Activated CD4-positive, alpha-beta T cell treated with anti-CD3 and anti-CD28 coated beads, Interleukin-2, amount 50 U/mL, for 16 hours (primary cell): ENCODE measurements at places on chromosomes 13 and 19.
A peak's percentile ranks its signal among the peaks of the same experiment; 100 is the strongest.

GRCh38 chr19:52622261-52622660 lies 15.9 kb downstream of the ZNF83 start:
- no peak for DNase-seq

DNA sequence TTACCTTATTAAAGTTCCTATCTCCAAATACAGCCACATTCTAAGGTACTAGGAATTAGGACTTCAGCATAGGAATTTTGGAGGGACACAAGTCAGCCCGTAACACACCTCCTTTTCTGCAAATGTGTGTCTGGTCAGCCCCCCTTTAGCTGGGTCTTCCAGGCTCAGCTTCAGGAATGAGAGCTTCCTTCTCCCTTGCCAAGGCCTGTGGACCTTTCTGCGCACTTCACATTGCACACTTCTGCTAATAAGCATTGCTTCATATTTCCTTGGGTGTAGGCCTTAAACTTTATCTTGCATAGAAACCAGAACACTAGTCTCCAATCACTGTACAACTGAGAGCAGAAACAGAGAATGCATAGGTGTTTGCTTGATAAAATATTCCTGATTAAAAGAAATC lies 4.5 kb upstream of the STK24 start:
- DNase-seq = no peak

GRCh38 chr19:40688309-40688708 lies 2.1 kb downstream of the NUMBL start:
- DNase-seq = no peak

DNA sequence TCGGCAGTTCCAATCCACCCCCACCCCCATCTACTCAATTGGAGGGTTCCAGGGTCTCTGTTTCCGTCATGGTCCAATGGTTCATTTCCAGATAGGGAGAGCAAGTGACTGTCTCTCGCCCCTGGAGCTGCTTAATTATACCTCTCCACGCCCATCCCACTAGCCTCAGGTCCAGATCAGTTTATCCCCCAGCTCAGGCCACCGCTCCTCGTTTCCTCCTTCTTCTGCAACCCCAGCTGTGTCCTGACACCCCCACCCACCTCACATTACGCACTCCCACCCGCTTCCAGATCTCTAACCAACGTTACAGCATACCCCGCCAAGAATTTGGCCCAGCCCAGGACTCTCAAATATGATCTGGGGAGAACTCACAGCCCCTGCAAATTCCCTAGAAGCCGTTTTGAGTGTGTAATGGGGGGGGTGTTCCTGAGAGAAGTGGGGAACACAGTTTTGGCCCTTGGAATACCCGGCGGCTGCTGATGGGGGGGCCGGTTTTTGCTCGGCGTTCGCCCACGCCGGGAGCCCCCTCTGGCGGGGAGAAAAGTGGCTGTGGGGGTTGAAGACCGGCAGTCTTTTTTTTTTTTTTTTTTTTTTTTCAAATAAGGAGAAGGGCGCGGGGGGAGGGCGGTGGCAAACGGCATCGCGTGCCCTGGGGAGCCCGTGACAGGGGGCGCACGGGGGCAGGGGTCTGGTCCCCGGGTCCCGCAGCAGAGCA lies 1.7 kb upstream of the PDE4A start:
- no peak for DNase-seq

DNA sequence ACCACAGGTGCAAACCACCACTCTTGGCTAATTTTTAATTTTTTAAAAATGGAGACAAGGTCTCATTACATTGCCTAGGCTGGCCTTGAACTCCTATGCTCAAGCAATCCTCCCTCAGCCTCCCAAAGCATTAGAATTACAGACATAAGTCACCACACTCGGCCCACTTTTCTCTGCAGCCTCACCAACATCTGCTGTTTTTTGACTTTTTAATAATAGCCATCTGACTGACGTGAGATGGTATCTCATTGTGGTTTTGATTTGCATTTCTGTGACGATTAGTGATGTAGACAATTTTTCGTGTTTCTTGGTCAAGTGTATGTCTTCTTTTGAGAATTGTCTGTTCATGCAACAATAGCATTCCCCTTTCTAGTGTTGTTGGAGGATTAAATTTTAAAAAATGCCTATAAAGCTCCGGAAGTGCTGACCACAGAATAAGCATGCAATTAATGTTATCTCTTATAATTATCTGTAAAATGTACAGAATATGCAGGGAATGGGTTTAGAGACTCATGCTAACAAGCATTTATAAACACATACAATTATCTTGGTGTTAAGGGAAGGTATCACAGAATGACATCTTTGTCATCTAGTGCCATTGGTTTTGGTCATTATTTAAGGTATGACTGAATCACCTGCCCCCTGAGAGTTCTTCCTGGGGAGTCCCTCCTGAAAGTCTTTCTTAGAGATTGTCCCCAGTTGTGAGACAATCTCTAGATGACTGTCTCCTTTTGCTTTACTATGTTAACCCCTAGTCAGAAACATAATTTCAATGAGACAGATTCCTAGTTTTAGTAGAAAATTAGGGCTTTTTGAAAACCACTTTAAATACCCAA lies 118.5 kb upstream of the SERTM1 start:
- no peak for DNase-seq

- no peak for DNase-seq
Measured at GRCh38 chr13:39892721-39893685, 237.5 kb downstream of the COG6 start.

DNA sequence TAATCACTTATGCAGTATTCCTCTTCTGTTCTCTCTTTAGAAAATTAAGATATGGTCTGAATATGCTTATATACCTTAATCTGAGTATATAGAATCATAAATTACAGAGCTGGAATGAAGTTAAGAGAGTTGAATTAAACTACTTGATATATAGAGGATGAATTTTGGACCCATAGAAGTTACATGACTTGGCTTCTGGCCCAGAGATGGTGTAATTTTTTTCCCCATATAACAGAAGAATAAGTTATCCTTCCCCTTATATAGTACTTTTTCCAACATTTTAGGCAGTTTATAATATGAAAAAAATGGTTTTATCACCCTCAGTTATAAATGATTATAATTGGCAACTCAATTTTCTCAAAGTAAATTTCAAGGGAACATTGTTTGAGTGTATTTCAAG lies 616.3 kb downstream of the TBC1D4 start:
- no peak for DNase-seq

GRCh38 chr19:33767898-33768413 lies 28.7 kb upstream of the KCTD15 start:
- DNase-seq = peak; percentile 10

- DNase-seq = no peak
Measured at GRCh38 chr13:29861694-29862110, 11.3 kb upstream of the UBL3 start.

- DNase-seq = no peak
Measured at GRCh38 chr13:76654263-76654662, 231.9 kb downstream of the KCTD12 start.

GRCh38 chr13:31213651-31214289 lies 14.0 kb downstream of the B3GLCT start:
- no peak for DNase-seq

GRCh38 chr19:29603308-29603707 lies 2.8 kb upstream of the POP4 start:
- no peak for DNase-seq

GRCh38 chr19:18396471-18397241 lies 766 bp downstream of the LRRC25 start:
- DNase-seq = no peak

DNA sequence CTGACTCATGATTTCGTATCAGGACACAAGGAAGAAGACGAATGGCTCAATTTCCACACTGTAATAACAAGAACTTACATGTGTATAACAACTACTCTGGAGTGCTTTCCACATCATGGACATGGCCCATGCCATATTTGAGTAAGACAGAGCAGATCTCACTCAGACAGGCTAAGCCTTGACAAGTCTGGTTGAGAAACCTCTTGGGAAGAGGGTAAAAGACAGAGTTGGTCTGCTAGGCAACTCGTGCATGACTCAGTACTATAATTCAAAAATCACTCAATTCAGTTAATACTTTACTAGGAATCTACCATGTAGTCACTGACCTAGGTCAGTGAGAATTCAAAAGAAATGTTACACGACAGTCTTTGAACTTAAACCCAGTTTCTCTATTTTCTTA lies 5.7 kb upstream of the THSD1 start:
- peak; percentile 65 for DNase-seq

- DNase-seq = no peak
Measured at GRCh38 chr19:19122902-19123301, 15.4 kb downstream of the TMEM161A start.

DNA sequence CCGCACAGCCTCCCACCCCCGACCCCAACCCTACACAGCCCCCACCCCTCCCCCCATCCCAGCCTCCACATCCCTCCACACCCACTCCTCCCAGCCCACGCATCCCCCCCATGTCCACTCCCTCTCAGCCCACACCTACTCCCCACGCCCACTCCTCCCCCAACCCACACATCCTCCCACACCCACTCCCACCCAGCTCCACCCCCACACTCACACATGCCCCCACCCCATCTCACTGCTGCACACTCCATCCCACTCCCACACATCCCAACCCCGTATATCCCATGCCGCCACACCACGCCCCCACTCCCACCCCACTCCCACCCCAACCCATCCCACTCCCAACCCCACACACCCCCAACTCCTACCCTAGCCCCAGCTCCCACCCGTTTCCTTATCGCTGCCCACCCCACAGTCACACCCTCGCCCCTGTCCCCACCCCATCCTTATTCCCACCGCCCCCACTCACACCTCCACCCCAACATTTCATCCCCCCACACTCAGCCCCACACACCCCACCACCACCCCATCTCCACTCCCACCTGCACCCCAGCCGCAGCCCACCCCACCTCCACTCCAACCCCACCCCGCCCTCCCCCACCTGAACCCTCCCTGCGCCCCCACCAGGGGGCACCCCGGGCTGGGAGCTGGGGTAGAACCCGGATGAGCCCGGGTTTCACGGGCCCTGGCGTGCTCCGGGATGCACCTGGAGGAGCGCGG lies 809 bp downstream of the TDRD12 start:
- no peak for DNase-seq

DNA sequence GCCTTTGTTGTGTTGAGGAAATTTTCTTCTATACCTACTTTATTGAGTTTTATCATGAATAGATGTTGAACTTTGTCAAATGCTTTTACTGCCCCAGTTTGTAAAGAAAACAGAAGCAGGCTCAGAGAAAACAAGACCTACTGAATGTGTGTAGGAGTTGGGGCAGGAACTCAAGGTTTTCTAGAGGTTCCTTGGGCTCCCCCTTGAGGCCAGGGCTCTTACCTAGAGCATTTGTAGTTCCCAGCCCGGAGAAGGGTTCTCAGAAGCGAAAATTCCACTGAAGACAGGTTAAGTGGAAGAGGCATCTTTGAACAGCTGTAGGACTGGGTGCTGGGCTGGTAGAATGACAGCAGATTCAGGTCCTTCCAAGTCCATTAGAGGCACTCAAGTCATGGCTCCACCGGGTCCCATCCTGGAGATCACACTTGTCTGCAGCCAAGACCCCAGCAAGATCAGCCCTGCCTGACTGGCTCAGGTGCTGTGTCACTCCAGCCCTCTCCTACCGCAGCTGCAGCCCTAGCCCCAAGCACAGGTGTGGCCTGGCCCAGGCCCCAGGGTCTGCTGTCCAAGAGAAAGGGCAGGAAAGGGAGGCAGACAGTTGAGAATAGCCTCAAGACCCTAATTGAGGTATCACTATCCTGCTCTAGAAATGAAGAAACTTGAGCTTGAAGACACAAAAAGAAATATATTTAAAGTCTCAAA lies 425.5 kb downstream of the PCDH20 start:
- DNase-seq = no peak

GRCh38 chr19:47742634-47743033 lies 2.7 kb upstream of the NOP53 start:
- DNase-seq = no peak

DNA sequence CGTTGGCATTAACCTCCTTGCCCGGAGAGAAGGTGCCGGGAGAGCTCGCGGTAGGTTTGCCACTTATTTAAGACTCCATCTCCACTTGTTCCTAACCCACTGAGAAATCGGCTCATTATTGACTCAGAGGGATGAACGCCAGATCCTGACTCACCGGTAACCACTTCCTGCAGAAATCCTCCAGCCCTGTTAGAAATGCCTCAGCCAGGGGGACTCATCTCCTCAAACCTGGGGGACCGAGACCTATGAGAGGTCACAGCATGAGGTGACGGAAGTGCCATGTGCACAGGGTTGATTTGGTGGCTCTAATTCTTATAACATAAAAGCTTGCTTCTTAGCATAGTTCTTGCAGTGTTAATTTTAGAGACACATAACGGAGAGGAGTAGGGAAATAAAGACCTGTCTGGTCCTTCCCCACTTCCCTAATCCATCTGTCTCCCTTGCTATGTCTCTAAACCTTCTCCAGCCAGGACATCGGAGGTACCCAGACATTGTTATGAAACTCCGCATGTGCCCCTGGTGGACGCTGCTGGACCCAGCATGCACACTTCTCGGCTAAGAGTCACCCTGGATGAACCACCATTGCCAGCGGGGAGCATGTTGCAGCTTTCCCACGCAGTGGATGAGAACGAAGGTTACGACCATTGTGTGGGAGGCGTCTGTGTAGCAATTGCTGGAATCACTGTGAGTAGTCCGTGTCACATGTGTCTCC lies 158.9 kb downstream of the EFNB2 start:
- DNase-seq = no peak

GRCh38 chr13:99132295-99132835 lies 68.3 kb upstream of the UBAC2 start:
- no peak for DNase-seq

GRCh38 chr13:48393698-48394085 lies 19.2 kb downstream of the LPAR6 start:
- no peak for DNase-seq

DNA sequence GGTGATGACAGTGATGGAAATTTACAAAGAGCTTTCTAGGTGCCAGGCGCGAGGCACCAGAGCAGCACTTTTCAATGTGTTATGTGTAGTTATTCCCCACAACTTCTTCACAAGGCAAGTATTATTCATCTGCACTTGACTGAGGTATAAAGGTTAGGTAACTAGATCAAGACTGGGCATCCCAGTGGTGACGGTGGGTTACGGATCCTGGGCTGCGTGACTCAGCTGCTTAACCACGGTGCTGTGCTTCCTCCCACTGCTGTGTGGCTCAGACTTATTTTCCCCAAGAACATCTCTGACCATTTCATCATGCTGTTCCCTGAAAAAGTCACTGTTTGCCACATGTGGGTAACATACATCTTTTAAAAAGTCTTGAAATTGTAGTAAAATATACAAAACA lies 19.3 kb downstream of the EDDM13 start:
- DNase-seq = peak; percentile 3

DNA sequence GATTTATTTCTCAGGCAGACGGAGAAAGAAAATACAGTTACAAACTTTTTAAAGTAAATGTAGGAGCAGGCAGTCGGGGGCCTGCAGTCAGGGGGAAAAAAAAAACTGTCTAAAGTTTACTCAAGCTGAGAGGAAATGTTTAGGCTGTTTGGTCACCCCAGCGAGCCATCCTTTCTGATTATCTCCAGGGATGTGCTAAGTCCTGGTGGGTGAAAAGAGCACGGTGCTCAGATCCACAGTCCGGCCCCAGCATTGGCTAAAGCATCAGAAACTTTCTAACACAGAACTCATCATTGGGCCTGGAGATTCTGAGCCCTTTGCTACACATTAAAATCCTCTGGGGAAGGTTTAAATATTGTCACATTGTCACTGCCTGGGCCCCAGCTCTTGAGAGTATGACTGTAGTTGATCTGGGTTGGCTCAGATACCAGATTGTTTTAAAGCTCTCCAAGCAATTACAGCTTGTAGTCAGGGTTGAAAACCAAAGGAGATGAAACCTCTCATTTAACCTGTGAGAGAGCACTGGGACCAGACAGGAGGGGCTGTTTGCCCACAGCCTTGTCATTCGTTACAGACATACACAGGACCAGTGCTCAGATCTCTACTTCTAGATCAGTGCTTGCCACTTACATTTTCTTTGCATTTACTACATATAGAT lies 131.1 kb upstream of the HTR2A start:
- no peak for DNase-seq
